Activated CD8-positive, alpha-beta memory T cell treated with anti-CD3 and anti-CD28 coated beads for 36 hours (primary cell): ENCODE measurements at places on chromosomes 11 and 22. TPM values are rescaled to one million over a fixed set of nuclear protein-coding genes. Genes with fewer than 3 reads are reported as not detected.

The GALNT18 gene
- 3.8 TPM for total RNA-seq

The MMP8 gene
- total RNA-seq: not detected

The SCUBE2 gene
- not detected for total RNA-seq

The MMP26 gene
- not detected for total RNA-seq

The KIRREL3 gene
- not detected for total RNA-seq

The OR52E8 gene
- not detected for total RNA-seq

The PICALM gene
- 91.1 TPM for total RNA-seq

The FGF19 gene
- total RNA-seq: not detected

The NDUFC2 gene
- total RNA-seq: 218 TPM

The SAA4 gene
- total RNA-seq: not detected

The P4HA3 gene
- total RNA-seq: not detected
